Thoracic aorta (tissue), 2 donors: ENCODE measurements at places on chromosomes 1 and 21. TPM values are rescaled to one million over a fixed set of nuclear protein-coding genes. Genes with fewer than 3 reads are reported as not detected.

FYB2 gene
- not detected for total RNA-seq

GRCh38 chr21:43597540-43598250 lies 61.6 kb downstream of the HSF2BP start:
- no peaks in the 10 kb centered on the region for H3K36me3 ChIP-seq
- H3K27me3 ChIP-seq = no peaks in the 10 kb centered on the region
- H3K4me3 ChIP-seq = no peak overlapping the region
- no peak overlapping the region for H3K27ac ChIP-seq
- no peak for DNase-seq

DNA sequence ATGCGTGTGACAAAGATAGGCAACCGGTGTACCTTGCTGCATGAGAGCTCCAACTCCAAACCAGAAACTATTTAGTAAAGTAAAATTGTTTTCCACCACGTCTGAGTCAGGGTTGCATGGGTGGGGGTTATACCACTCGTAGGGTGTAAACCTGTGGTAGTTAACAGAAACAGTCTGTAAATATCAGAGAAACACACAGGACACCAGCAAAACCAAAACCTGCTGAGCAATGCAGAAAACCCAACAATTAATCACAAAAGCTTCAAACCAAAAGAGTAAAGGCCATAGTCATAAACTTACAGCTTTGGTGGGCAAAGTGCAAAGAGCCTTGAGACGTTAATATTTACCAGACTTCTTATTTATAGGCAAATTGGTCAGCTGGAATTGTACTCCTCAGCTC lies 282.7 kb downstream of the BACH1 start:
- no peak for DNase-seq
- no peaks in the 10 kb centered on the region for H3K4me1 ChIP-seq
- H3K27me3 ChIP-seq = no peaks in the 10 kb centered on the region
- no peaks in the 10 kb centered on the region for H3K36me3 ChIP-seq
- H3K27ac ChIP-seq = no peak overlapping the region

GRCh38 chr1:60762911-60763310 lies 319.4 kb upstream of the NFIA start:
- no peak overlapping the region for H3K4me3 ChIP-seq
- H3K27me3 ChIP-seq = no peaks in the 10 kb centered on the region
- peaks cover 8% of the 10 kb centered on the region for H3K4me1 ChIP-seq
- no peaks in the 10 kb centered on the region for H3K36me3 ChIP-seq
- no peak for DNase-seq

- H3K36me3 ChIP-seq = no peaks in the 10 kb centered on the region
- peak overlapping the region; percentile 21 for H3K4me3 ChIP-seq
- DNase-seq = peak; percentile 31
These were observed 180.0 kb downstream of the ETS2 start for GRCh38 chr21:38985568-38986378.

- H3K36me3 ChIP-seq = no peaks in the 10 kb centered on the region
- peaks cover 10% of the 10 kb centered on the region for H3K4me1 ChIP-seq
- H3K27ac ChIP-seq = no peak overlapping the region
- DNase-seq = no peak
- no peaks in the 10 kb centered on the region for H3K27me3 ChIP-seq
- no peak overlapping the region for H3K4me3 ChIP-seq
These were observed 40.6 kb upstream of the SLC2A1 start for GRCh38 chr1:42999308-42999707.
